HCT116 (cell line): ENCODE measurements at places on chromosomes 5 and 9. TPM values are rescaled to one million over a fixed set of nuclear protein-coding genes. Genes with fewer than 3 reads are reported as not detected.

DNA sequence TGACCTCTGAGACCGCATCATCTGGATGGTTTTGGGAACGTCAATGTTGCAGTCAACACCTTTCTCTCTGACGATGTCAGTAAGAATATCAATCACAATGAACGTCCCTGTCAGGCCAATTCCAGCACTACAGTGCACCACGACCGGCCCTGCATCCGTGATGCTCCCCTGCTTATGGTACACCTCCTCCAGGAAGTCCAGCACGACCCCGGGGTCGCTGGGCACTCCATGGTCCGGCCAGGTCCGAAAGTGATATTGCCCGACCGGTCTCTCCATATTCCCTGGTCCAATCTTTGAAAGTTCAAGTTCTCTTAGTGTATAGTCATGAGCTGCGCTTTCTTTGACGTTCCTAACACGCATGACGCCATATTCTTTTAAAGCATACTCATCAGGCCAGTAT lies 203.6 kb upstream of the PRDM9 start:
- DNase-seq = no peak

DNA sequence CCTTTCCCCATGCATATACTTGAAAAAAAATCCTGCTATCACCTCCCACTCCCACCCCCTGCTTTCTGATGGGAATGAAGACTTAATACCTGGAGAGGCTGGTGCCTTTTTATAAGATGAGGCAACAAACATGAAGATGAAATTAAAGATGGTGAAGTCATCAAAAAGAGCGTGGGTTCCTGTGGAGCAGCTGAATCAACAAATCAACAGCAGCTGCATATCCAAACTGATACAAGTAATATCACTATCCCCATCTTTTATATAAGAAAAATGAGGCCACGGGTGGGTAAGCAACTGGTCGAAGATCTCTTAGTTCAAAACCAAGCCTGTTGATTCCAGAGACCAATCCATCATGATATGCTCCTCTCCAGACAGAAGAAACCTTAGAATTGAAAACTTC lies 268.5 kb downstream of the ENC1 start:
- DNase-seq = no peak

DNA sequence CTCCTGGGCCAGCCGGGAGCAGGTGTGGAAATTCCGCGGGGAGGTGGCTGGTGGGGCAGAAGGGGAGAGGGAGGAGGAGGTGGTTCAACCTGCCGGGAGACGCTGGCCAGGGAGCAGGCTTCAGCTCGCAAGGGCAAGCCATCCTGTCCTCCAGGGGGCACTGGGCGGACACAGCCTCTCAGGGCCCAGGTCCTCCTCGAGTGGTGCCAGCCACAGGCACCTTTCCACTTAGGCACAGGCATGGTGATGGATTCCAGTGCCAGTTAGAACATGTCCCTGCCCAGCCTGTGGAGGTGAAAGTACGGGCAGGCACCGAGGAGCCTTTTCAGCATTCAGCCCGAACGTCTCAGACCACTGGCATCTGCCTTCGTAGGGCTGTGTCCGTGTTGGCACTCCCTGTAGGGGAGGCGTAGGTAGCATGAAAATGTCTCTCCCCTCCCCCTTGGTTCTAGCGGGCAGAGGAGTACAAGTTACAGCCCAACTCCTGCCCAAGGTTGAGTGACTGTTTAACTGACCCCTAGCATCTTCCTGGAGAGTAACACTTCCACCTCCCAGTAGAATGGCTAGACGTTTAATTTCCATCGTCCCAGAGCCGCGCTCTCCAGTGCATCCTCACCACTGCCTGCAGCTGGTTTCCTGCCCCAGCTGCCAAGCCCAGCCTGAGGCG lies 48.9 kb downstream of the DAB2IP start:
- no peak for DNase-seq

DNA sequence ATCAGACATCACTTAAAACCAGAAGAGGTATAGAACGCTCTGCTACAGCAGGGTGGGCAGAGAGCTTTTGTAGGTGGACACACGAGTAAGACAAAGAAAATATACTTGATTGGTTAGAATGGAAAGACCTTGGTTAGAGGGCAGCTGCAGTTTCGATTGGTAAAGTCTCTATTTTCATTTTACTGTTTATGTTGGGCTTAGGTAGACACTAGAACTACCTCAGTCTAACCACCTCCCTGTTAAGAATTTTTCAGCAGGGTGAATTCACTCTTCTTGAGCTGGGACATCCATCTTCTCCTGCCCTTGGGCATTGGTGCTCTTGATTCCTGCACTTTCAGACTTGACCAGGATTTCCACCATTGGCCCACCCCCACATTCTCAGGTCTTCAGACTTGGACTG lies 116.3 kb downstream of the BASP1 start:
- no peak for DNase-seq

DNA sequence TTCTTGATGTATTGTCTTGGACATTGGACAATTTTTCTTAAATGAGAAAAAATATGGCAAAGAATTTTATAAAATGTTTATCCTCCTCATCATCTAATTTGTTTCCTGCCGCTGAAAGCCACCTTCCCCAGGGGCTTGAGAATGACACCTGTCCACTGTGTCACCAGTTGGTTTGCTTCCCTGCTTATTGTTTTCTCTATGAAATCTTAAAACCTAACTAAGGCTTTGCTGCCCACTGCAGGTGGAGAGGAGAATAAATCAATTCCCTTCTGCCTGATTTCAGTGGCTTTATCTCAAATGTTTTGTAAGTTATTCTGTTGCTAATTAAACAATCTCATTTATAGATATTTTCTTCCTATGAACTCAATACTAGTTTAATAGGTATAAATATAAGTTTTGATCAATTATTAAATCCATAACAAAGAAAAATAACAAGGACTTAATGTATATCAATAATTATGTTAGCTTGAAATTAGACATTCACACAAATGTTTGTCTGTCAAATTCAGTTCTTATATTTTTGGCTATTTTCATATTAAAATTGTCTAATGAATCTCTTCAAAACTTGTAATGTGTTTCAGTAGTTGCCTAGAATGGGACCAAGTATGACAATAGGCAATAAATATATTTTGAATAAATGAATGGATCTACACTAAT lies 822.5 kb downstream of the PTPRD start:
- no peak for DNase-seq

GRCh38 chr9:6006749-6007057 lies 8.7 kb downstream of the RANBP6 start:
- DNase-seq = no peak

The CARD19 gene
- total RNA-seq = 54.5 TPM

The ORM2 gene
- total RNA-seq = 0.59 TPM

The MEGF10 gene
- 0.02 TPM for total RNA-seq

The SEMA6A gene
- total RNA-seq = 6.7 TPM

The FASTKD3 gene
- 12.0 TPM for total RNA-seq

The TPM2 gene
- total RNA-seq = 278 TPM
